ENCODE measurements at places on chromosomes 5 and 9.

DNA sequence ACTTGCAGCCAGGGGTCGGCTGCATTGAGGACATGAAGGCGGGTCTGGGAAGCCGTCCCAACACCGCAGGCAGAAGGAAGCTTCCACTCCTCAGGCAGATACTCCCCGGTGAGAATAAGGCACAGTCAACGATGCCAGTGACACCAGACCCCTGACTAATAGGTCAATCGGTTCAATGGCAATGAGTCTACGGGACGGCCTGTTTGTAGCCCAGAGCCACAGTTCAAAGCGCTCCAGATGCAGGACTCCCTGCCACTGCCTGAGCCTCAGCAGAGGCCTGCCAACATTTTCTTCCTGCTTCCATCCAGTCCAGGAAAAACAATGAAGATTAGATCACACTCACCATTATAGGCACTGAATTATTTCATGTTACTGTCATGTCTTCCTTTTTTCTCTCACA, 84.5 kb upstream of the SIMC1 start:
- no peak for DNase-seq

GRCh38 chr9:129410226-129410625, 210.7 kb downstream of the C9orf50 start:
- DNase-seq, result no peak

GRCh38 chr5:131953969-131954368, 8.5 kb upstream of the MEIKIN start:
- no peak for DNase-seq

DNA sequence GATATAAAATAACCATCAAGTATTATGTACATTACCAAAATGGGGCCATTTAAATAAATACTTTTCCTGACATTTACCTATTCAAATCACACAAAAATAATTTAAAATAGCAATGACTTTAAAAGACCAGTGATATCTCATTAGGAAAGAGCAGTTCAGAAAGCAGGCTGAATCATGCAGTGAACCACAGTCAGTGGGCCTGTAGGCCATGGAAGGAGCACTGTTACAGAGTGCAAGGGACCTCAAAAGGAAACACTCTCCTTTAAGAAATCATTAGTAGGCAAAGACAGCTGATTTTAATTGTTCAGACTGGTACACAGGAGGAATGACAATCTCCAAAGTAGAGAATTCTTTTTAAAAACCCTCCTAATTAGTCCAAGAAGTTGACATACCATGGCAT, 283.5 kb upstream of the EFNA5 start:
- DNase-seq, result no peak

DNA sequence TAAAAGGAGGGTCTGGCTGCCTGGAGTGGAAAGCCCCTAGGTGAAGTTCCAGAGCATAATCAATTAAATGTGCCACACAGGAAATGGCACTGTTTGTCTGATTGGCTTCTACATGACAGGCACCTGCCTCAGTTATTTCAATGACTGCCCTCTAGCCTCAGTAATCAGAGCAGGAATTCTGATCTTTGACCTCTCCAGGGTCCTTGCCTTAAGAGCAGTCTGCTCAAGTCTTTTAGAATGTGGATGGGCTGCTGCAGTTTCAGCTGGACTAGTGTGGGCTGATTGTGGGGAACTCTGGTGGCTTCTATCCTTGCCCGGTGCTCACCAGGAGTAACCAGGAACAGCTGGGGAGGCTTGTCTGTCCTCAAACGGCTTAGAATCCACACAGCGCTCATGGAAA, 98.9 kb downstream of the LIX1 start:
- no peak for DNase-seq
